ENCODE measurements at places on chromosomes 4 and X.

- no peak for DNase-seq
Measured at GRCh38 chr4:7687006-7687405, 252.3 kb upstream of the PSAPL1 start.

DNA sequence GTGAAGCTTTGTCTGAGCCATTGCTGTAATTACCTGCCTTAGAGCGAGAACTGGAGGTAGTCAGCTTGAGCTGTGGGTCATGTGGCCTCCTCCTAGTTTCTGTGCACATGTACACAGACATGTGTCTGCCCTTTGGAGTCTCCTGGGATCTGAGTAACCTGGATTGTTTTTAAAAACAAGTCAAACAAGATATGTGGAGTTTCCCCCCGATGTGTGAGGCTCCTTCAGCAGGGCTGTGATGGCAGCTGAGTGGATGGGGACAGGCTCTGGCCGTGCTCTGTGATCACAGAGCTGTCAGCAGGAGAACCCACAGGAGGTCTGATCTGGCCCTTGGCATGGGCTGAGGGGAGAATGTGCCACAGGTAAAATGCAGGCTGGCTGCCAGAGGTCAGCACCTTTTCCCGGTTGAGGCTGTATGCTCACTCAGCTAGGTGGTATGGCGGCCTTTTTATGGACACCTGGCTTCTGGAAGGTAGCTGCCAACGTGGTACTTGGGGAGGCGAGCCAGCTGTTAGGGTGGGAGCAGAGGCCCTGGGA, 38.4 kb downstream of the NOP14 start:
- no peak for DNase-seq

GRCh38 chr4:17276776-17277175, 235.1 kb downstream of the QDPR start:
- DNase-seq = peak; percentile 77

DNA sequence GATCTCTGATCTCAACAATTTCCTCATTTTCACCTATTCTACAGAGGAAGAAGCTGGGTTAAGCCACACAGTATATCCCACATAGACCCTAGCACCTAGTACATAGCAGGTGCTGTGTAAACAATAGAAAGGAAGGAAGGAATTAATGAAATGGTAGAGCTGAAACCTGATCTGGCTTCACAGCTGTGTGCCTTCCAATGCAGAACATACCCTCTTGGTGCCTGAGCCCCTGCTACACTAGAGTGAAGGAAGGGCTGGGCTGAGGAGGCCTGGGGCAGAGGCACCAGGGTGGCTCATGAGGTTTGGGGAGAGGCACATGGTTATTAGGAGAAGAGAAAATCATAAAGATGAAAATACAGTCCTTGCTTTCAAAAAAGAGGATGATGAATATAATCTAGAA, 21.3 kb downstream of the LRRC66 start:
- no peak for DNase-seq

DNA sequence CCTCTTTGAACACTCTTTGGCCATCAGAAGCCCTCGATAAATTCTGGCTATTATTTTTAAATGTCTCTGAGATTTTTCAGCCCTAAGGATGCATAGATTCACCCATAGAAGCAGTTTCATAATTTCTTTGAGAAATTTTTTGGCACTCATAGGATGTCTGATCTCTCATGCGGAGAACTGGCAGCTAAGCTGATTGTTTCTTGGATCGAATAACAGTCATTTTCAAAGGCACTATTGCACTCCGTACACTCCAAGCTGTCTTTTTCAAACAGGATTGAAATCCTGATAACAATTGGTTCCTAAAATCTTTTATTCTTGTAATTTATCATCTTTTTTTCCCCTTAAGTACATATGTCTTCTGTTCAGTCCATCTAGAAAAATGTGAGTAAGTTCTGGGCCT, 411.9 kb downstream of the SPOCK3 start:
- no peak for DNase-seq

DNA sequence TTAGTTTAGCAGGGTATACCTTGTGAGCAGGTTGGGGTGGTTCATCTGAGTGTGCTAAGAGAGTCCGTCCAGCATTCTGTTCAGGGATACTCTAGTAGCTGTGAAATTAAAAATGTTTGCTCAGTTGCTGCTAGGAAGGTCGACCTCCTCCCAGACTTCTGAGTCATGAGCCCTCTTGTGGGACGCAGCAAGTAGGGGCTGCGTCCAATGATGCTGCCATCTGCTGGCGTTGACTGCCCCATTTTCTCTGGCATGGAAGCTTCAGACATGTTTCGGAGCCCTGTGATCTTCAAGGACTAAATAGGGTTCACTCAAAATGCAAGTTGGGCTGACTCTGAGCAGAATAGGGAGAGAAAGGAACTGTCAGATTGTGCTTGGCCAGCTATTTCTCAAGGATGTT, 201.0 kb upstream of the ARSJ start:
- DNase-seq = peak; percentile 79

- no peak for DNase-seq
Measured at GRCh38 chr4:61770456-61770855, 570.3 kb downstream of the ADGRL3 start.

DNA sequence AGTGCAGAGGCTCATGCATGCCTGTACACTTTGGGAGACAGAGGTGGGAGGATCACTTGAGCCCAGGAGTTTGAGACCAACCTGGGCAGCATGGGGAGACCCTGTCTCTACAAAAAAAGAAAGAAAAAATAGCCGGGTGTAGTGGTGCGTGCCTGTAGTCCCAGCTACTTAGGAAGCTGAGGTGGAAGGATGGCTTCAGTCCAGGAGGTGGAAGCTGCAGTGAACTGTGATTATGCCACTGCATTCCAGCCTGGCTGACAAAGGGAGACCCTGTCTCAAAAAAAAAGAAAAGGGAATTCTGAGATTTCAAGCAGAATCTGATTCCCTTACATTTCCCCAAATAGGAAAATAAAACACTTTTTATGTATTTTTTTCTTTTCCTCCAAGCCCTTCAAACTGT, 83.5 kb downstream of the SYNPO2 start:
- DNase-seq = no peak

- DNase-seq = peak; percentile 38
Measured at GRCh38 chr4:6362896-6363295, 93.2 kb downstream of the WFS1 start.

DNA sequence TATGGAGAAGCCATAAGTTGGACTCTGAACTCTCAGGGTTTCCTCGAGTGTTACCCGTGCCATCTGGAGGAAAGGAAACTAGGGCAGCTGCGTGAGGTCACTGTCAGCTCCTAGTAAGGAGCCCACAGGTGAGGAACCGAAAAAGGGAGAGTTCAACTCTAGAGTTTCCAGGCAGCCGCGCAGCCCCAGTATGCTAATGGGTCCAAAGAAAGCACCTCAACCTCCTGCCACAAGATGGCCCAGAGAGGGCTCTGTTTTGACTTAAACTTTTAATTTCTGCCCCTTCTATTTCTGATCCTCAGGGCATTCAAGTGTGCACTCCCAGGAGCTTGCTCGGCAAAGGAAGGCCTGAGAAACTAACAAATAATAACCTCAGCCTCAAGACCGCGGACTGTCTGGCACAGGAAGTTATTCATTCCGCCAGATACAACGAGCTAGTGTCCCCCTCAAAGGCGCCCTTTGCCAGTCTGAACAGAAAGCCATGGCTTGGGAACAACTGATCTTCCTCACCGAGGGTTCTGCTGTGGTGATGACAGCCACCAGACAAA, 13.9 kb downstream of the SCARB2 start:
- DNase-seq = no peak

- DNase-seq = peak; percentile 59
Measured at GRCh38 chr4:24024605-24025004, 134.8 kb upstream of the PPARGC1A start.

- DNase-seq = no peak
Measured at GRCh38 chrX:17291171-17291900, 83.7 kb upstream of the NHS start.

GRCh38 chrX:3393178-3393577, 46.7 kb upstream of the MXRA5 start:
- DNase-seq = no peak

- no peak for DNase-seq
Measured at GRCh38 chrX:117910216-117910615, 206.4 kb downstream of the KLHL13 start.

GRCh38 chr4:174340714-174341113, 57.0 kb downstream of the CEP44 start:
- peak; percentile 75 for DNase-seq

DNA sequence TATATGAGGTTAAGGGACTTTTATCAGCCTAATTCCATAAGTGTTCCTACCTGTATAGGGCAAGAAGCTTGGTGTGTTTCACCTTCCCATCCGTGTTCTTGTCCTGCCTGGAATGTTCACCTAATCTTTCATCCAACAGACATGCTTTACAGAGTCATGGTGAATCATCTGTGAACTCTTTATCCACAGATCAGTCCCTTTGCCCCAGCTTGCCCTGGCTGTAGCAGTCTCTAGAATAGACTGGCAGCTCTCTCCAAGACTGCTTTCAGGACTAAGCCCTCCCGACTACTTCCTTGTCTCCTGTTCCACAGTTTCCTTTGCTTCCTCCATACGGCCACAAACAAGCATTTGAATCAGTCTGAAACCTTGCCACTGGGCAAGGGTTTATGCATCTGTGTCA, 177.9 kb upstream of the IL15 start:
- peak; percentile 54 for DNase-seq

DNA sequence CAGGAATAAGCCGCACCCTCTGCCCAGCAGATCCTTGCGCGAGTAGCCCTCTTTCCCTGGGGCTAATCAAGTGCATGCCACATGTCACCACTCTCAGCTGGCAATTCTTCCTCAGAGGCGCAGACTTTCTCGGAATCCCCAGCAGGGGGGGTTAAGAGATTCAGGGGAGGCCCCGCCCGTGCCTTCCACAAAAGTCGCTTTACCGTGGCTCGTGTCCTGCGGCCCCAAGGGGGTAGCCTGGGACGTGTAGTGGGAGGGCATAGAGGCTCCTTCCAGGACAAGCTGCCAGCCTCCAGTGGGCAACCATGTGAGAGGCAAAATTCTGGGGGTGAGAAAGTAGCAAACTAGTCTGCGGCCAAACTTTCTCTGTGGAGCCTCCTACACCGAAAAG, 652 bp downstream of the SRPX start:
- peak; percentile 86 for DNase-seq
